NCI-H2081 treated with DMSO at 0.1 percent for 48 hours (cell line): ENCODE measurements at places on chromosomes 6 and 20.

DNA sequence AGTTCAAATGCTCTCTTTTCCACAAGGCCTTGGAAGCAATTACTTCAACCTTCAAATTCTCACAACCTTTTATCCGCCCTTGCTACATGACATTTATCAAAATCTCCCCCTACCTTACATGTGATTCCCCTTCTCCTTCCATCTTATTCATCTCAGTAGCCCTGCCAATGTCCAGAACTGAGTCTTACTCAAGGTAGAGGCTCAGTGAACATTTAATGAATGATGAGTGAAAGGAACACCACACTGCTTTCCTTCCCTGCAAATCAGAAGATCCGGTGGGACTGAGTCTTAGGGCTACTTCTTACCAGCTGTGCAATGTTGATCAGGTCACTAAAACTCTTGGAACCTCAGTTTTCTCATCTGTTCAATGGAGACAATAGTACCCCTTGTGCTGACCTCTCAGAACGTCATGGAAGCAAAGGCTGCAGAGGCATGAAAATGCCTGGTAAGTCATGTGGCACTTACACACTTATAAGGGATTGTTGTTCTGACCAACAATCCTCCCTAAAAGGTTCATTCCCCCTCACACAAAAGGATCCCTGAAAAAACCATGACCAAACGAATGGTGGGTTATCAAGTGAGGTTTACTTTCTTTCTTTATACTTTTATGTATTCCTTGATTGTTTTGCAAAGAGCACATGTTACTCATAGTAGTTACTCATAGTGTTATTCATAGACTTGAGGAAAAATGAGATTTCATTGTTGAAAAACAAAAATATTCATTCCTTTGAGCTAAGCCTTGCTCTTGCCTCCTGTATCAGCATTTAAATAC, 6.5 kb downstream of the MDGA1 start:
- DNase-seq = no peak

DNA sequence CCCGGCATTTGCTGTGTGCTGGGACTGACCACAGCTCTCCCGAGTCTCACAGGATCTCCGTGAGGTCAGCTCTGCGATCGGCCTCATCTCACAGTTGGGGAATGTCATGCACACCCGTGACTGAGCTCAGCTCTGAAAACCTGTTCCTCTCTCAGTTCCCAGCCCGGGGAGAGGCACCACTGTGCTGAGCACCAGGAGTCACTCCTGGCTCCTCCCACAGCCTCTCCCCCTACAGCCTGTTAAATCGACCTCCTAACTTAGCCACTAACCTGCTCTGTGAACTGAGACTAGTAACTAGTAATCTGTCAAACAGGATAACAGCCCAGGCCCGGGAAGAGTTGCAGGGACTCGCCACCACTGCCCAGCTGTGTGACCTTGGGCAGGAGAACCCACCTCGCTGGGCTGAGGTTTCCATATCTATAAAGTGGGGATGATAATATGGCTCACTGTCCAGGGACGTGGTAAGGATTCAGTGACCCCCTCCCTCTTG, 20.1 kb upstream of the NOL4L start:
- no peak for DNase-seq

DNA sequence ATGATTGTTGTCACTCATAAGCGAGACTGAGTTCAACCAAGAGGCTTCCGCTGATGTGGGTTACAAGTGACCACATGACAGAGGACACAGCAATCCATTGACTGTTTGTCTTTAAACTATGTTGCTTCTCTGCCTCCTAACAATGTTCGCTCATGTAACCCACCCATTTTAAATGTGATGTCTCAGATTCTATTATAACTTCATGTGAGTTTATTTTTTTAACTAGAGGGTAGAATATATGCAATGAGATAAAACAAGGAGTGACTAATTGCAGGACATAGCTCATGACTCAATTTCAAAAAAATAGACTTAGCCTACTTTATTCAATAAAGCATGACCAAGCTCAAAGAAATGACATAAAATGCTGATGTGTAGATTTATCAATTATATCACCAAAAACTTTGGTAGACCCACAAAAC, 119.2 kb upstream of the SASH1 start:
- DNase-seq = no peak

GRCh38 chr6:32941214-32941768, 463 bp upstream of the HLA-DMB start:
- DNase-seq = no peak

- DNase-seq = no peak
Measured at GRCh38 chr20:45487231-45487635, 17.7 kb downstream of the WFDC2 start.

DNA sequence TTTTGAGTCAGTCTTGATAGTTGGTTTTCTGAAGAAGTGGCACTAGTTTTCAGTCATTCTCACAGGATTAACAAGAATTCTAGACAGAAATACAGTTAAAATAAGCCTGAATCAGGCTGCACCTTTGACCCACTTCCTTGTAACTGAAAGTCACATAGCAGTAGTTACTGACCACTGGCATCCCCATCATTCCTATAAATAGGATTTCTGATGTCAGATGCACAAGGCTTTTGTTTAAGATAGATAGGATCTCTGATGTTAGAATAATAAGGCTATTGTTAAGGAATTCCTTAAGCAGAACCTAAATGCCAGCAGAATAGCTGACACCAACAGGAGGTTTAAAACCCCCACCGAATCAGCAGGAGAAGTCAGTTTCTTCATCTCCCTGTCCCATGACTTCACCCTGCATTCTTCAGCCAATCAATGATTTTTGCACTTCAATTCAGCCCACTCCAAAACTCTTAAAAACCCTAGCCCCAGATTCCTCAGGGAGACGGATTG, 30.6 kb upstream of the ZBTB24 start:
- no peak for DNase-seq

DNA sequence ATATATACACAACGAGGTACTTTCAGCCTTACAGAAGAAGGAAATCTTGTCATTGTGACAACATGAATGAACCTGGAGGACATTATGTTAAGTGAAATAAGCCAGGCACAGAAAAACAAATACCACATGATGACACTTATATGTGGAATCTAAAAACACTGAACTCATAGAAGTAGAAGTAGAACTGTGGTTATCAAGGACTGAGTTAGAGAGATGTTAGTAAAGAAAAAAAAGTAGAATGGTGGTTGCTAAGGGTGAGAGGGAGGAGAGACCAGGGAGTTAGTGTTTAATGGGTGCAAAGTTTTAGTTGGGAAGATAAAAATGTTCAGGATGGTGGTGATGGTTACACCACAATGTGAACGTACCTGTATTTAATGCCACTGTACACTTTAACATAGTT, 4.8 kb upstream of the STX11 start:
- no peak for DNase-seq

GRCh38 chr20:35833241-35833640, 61.4 kb downstream of the PHF20 start:
- DNase-seq = no peak

DNA sequence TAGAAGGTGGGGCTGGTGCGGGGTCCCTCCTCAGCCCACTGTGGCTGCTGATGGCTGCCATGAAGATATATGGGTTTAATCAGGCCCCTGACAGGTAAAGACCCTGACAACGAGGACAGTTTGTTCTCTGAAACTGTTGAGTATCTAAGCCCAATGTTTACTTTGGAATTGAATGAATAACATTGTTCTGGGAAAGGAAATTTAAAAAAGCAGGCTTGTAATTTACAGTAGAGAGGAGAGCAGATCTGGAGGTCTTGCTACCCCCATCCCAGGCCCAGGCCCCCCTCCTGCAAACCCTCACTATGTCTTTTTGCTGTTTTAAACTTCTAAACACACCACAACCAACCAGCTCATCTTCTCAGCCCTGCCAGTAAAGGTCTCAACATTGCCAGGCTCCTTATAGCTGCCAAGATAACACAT, 171.3 kb downstream of the CDC5L start:
- no peak for DNase-seq

DNA sequence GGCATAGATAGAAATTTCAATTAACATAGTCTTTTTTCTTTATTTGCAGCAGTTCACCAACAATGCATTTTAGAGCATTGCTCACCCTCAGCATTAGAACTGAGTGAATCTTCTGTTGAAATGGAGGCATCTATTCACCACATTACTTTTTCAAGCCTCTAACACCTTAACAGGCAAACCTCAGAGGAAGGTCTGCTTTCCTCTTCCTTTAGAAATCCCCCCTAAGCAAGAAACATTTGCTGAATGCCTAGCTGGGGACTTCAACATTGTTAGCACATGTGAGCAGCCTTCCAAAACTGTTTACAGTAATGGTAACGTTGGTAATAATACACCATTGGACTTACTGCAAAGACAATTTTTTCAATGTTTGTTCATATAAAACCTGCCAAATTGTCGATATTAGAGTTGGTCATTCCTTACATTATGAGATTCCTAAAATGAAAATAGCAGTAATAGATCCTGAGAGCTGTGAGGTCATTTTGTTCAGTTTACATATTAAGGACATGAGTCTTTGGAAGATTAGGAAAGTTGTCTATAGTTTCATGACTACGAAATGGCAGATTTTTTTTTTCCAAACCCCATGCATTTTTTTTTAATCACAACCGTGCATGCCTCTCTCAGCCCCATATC, 20.6 kb upstream of the AKIRIN2 start:
- no peak for DNase-seq

DNA sequence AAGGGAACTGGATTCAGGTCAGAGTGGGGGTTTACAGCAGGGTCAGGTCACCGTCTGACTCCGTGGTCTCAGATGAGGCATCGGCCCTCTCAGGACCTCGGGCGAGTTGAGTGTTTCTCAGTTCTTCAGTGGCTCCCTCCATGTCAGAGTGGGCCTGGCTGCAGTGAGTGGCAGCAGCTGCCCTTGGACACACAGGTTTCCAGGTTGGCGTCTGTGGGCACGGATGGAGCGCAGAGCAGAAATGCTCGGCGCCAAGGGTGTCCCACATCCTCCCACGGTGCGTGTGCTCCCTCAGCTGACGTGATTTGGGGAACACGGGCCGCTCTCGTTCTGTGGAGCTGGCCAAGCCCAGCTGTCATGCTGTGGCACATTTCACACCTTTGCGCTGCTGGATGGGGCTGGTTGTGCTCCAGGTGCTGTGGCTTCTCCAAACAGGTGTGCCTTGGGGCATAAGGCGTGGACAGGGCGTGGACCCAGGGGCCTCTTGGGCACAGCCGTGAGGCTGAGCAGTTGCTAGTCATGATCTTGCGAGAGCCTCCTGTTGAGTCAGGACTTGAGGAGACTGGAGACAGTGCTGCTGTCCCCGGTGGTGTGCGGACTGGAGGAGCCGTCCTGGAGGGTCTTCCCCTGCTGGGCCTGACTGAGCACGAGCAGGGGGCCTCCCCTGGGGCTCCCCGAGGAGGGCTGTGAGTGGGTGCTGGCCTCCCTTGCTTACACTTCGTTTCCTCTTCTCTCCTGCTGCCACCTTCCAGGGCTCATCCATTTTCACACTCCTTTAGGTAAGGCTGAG, 9.5 kb upstream of the DNAJC5 start:
- DNase-seq = no peak

DNA sequence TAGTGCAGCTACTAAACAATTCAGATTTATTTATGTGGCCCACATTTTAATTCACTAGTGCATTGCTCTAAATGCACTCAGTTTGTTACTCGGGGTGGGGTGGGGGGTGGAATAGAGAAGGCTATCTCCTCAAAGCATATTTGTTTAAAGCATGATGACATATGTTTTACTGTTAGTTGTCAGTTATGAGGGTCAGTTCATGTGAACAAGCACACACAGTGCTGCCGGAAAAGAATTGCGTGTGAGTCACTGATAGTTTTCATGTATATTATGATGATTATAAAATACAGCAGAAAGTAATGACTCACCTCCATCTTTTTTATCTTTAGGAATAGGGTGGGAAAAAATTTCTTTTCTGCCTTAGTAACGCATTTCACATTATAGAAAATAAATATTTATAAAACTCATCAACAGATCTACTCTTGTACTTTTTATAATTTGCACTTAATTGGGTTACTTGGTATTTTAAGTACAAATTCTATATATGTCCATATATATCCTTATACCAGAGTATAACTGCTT, 42.2 kb upstream of the STXBP5 start:
- no peak for DNase-seq

GRCh38 chr6:151436802-151437201, 15.1 kb downstream of the RMND1 start:
- no peak for DNase-seq

DNA sequence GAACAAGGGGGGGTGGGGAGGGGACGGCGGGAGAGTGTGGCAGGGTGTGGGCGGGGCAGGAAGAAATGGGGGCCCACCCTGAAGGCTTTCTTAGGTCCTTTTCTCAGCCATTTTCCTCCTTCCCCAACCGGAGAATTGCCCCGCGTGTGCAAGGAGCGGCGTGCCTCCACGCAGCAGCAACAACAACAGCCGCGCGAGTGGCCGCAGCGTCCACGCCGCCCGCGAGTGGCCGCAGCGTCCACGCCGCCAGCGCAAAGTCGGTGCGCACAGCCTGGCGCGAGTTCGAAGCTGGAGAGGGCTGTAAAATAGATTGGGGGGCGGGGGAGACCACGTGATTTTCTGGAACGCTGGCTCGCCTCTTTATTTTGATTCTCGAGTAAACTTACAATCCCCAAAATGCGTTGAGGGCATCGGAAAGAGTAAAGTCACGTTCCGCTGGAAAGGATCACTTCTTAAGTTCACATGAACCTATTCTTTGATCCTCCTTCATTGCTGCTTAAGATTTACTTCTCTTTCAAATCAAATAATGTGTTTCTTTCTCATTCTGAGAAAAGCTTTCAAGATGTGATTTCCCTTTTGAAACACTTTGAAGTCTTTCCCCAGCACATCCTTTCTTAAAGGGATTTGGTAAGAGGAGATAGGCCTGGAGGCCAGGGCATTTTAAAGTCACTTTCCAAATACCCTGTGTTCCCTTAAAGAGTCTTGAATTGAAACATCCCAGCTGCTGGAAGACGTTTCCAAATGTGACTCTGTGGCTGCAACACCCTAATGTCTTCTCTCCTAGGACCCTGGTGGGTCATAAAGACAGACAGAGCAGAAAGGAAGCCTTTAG, 66.7 kb upstream of the ZNF217 start:
- DNase-seq = no peak

DNA sequence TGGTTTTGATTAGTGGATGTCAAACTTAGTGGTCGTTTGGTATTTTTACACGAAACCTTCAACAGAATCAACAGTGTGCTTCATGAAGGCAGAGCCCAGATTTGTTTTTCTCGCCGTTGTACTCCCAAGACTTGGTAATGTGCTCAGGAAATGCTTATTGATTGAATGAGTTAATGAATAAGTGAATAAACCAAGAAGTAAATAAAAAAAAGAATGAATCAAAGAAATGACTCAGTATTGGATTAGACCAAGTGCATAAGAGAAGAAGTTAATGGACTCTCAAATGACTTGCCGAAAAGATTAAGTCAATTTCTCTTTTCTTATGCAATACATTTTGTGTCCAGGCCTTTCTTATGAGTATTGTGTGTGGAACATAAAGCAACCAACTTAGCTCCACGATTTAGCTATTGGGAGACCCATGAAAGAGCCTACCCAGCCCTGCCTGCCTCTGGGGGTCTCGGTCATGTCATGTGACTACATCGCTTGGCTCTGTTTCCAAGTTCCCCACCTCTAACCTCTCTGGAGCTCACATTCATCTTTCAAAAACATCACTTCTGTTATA, 10.6 kb upstream of the FUCA2 start:
- DNase-seq = no peak

DNA sequence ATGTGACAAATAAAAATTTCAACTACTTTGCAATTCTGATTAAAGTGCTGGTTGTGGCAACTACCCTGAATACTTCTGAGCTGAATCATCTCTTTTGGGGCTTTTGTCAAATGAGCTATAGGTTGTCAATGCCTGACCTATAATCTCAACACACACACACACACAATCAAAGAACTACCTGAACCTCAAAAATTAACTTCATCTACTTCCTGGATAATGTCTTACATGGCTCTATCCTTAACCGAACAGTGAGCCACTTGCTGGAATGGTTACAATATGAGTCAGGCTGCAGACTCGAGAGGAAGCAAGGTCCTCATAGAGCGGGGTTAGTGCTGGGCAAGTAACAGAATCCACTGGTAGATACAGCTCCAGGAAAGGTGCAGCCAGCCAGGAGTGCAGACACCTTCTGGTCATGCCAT, 70.6 kb upstream of the DST start:
- no peak for DNase-seq
